Left forelimb (tissue), 1 donor: ENCODE measurements at places on chromosomes 3 and 15.

- no peak for DNase-seq
These were observed 357.2 kb upstream of the TPRG1 start for GRCh38 chr3:188814581-188814980.

GRCh38 chr3:71492974-71493771 is 90.4 kb downstream of the FOXP1 start:
- DNase-seq = no peak

DNA sequence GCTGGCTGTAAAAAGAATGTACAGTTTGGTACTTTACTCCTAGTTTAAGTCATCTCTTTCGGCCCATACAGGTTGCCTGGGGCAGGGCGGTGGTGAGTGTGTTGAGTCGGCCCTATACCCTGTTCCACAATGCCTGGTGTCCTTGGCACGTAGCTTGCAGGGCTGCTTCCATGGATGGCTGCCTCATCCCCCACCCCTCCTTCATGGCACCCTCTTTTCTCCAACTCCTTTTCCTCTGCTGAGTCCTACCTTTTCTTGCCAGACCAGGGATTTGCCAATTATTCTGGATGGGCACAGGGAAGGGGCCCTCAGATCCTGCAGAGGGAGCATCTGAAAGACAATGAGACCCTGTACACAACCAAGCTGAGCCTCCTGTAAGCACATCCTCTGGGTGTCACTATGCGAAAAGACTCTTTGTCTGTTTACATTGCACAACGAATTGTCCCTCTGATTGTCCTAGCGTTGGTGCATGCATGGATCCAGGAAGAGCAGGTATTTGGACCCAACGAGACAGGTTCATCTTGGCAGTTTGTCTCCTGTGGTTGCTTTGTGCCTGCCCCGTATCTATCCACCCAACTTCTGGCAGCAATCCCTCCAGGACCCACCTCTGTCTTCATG is 73.6 kb upstream of the CGNL1 start:
- peak; percentile 28 for DNase-seq

- no peak for DNase-seq
These were observed 286.8 kb upstream of the UMPS start for GRCh38 chr3:124443446-124443845.

GRCh38 chr3:141722081-141722480 is 16.0 kb upstream of the RNF7 start:
- DNase-seq = no peak

GRCh38 chr3:184740509-184741258 is 28.8 kb upstream of the MAGEF1 start:
- DNase-seq = no peak

DNA sequence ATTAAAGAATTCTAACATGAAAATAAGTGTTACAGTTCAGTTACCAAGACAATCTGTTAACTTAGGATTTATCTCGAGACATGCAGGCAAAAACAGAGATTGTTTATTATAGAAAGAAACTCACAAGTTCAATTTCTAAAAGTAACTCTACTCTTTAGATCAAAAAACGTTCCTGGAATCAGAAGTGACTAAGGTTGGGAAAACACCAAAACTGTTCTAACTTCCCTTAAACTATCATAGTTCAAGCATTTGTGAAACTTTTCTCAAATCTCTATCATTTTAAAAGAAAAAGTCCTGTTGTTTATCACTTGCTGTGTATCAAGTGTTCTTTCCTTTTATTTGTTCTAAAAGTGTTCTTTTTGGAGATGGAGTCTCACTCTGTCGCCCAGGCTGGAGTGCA is 8.7 kb downstream of the WDR82 start:
- DNase-seq = no peak
